ENCODE measurements at places on chromosomes 7 and 10.
A peak's percentile ranks its signal among the peaks of the same experiment; 100 is the strongest.

GRCh38 chr7:108079648-108080591 is 50.2 kb downstream of the LAMB4 start:
- DNase-seq: no peak

GRCh38 chr7:492714-493065 is 27.0 kb downstream of the PDGFA start:
- DNase-seq: no peak

GRCh38 chr10:69974551-69975155 is 78.0 kb upstream of the MACROH2A2 start:
- DNase-seq: no peak

DNA sequence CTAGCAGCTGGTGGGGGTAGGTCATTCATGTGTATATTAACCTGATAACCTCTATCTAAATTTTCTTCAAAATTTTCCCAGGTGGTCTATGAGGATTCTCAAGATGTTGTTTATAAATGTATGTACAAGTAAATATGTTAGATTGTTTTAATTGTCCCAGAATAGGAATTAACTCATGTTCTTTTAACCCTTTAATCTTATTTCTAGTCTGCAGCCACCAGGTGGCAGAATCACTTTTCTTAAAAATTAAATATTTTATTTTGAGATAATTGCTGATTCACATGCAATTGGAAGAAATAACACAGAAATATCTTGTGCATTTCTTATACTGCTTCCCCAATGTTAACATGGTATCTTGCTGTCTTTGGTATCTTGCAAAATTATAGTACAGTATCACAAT is 589.5 kb downstream of the ARL4A start:
- DNase-seq: no peak

DNA sequence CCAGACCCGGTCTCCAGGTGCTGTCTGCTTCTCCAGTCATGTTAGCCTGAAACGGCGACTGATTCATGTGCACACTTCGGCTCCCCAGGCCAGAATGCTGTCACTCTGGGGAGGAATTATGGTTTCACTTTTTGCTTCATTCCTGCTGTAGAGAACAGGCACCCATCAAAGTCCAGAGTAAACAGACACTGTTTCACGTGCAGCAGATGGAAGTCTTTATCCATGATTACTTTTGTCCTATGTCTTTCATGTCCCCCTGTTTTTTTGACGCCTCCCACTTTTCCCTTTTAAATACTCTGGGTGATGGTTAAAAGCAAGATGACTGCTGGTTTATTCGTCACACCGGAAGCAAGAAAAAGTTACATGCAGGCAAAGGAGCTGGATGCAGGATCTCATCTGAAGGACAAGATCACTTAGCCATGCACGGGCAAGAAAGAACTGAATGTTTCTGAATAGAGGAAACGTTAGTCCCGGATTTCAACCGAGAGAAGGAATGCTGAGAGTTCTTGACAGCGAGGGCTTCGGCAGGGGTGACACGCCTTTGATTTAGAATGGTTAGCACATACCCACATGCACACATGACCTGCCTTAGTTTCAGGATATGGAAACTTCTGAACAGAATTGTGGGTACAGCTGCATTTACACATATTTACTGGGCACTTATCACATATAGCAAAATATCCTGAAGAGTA is 250.0 kb upstream of the KLF6 start:
- no peak for DNase-seq

DNA sequence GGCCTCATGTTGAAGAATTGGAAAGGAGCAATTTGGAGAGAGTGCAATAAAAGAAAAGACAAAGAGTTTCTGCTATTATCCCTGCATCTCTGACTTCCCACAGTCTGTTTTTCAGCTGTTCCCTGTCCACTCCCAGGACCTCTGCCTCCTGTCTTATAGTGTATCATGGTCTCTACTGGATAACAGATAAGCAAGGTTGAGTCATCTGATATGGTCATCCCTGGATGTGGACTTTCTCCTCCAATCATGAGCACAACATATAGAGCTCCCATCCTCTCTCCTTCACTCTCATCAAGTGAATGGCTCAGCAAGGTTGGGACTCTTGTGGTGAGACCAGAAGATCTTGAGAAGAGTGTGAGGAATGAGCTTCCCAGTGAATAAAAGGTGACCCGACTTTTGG is 123.1 kb downstream of the PLCE1 start:
- DNase-seq: no peak

DNA sequence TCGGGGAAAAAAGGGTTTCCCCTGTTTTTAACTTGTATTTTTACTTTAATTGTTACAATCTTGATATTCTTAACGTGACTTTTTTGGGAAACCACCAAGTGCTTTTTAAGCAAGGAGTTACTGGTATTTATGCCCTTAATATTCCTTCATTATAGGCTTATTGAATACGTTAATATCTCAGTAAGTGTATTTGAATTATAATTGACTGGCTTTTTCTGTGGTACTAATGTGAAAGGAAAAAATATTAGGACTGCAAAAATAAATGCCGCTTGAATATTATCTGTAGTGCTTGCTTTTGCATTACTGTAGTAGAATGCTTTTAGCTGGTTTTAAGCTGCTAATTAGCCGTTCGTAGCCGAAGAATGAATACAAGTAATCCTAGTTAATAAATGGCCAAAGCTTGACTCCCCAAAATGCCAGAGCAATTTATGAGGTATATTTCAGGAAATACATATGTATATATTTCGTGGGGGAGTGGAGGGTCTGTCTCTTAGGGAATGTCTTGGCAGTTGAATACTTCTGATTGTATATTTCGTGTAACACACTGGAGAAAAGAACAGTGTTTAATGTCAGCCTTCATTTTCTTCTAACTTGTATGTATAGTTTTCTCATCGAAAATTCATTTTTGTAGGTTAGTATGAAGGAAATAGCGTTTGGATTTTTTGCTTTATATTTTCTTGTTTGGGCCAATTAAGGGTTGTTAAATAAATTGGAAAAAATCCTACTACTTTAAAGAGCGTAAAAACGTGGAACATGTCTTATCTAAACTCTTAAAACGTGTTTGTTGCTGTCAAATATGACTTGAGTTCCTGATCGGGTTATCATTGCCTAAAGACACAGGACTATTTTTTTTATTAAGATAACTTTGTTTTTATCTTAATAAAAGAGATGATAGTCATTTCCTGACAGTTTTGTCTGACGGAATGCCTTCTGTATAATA is 1.5 kb downstream of the PDCD4 start:
- DNase-seq: no peak

- no peak for DNase-seq
Measured at GRCh38 chr7:45515346-45515745, 58.8 kb upstream of the ADCY1 start.

GRCh38 chr10:62063795-62064472 is 162.4 kb downstream of the ARID5B start:
- no peak for DNase-seq

GRCh38 chr10:47243356-47243755 is 56.6 kb upstream of the GDF10 start:
- DNase-seq: no peak

GRCh38 chr10:4241724-4242345 is 456.8 kb upstream of the KLF6 start:
- peak; percentile 51 for DNase-seq

DNA sequence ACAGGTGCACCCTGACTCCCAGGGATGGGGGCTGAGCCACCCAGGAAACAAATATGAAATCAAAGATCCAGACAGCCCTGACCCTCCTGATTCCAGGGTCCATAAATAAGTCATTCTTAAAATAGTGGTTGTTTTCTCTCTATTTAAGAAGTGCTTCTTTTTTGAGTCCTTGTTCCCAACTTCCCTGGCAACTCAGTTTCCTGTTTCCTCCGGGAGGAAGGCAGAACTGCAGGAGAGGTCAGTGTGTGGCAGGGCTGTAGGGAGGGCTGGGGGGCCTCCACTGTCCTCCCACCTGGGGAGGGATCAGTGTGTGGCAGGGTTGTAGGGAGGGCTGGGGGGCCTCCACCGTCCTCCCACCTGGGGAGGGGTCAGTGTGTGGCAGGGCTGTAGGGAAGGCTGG is 88.7 kb upstream of the PDGFA start:
- no peak for DNase-seq

DNA sequence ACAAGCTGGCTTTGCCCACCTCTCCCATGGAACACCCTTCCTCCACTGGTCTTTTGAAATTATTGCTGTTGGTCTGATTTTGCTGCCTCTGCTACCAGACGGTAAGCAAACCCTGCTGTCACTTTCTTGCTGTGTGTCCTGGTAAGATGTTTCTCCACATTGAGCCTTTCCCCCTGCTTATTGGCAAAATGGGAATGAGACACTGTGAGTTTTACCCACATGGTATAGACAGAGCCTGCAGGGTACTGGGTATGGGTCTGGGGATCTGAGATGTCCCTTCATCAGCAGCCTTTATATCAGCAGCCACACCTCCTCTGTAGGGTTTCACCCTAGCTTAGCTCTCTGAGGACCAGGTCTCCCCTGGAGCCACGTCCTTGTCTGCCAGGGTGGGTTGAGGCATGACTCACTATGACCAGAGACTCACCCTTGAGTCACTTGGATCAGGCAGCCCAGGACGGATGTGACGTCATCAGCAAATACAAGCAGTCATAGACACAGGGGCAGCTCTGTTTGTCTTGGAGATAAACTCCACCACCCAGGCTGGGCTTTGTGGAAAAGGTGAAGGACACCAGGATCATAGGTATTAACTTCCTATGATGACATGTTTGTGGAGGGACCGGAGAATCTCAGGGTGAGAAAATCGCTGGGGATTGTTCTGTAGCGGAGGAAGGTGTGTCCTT is 17.9 kb upstream of the BAIAP2L1 start:
- DNase-seq: peak; percentile 98

- peak; percentile 25 for DNase-seq
Measured at GRCh38 chr10:73159038-73159648, 8.7 kb downstream of the ECD start.

DNA sequence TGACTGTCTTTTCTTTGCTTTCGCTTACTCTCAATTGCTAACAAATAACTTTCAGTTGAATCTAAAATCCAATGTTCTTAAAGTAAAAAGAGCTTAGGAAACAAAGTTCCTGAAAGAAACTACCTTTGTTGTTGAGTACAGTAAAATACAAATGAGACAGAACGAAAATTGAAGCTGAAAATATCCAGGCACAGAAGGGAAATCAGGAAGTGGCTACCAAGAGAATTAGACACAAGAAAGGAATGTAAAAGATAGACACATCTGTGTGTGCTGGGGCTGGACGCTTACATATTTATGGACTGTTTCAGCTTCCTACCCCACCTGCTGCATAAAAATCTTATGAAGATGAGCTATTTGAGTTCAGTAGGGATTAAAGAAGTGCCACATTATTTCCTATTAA is 161.7 kb upstream of the PLXDC2 start:
- no peak for DNase-seq

GRCh38 chr7:23380961-23381360 is 81.8 kb downstream of the MALSU1 start:
- no peak for DNase-seq

DNA sequence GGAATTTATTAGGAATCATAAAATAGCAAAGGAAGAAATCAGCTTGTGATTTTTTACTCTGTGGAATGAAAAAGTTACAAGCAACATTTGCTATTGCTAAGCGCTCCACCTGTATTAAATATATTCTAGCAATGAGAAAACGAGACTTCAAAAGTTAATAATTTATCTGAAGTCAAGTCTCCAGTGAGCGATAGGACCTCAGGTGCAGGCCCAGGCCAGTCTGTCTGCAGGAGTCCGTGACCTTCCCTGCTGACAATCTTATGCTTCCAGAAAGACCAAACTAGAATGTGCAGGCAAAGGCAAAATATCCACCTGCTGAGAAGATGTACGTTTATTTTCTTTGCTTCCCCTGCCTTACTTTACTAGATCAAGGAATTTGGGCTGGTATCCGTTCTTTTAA is 22.7 kb downstream of the MRC1 start:
- DNase-seq: no peak

DNA sequence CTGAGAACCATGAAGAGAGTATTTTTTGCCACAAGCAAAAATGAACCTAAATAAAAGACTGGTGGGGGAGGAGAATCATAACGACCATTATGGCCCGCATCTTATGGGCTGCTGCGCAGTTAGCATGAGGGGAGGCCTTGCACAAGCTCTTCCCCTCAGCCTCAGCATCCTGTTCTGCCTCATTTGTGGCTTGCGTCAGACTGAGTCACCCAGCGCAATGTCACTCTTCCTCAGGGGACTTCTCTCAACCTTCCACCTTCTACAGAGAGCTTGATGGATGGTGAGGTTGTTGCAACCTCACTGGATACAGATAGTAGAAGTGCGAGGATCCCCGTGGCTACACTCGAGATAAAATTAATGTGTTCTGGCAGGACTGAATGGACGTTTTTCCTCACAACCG is 16.8 kb upstream of the GPR15LG start:
- peak; percentile 25 for DNase-seq

- no peak for DNase-seq
Measured at GRCh38 chr10:70874061-70874460, 14.3 kb downstream of the PCBD1 start.

- DNase-seq: no peak
Measured at GRCh38 chr10:113183573-113183972, 233.5 kb downstream of the TCF7L2 start.

- DNase-seq: no peak
Measured at GRCh38 chr10:18880530-18880929, 168.1 kb upstream of the MALRD1 start.

- DNase-seq: no peak
Measured at GRCh38 chr7:25536851-25537250, 308.6 kb upstream of the NPVF start.

- no peak for DNase-seq
Measured at GRCh38 chr10:77825965-77826364, 100.6 kb downstream of the DLG5 start.

DNA sequence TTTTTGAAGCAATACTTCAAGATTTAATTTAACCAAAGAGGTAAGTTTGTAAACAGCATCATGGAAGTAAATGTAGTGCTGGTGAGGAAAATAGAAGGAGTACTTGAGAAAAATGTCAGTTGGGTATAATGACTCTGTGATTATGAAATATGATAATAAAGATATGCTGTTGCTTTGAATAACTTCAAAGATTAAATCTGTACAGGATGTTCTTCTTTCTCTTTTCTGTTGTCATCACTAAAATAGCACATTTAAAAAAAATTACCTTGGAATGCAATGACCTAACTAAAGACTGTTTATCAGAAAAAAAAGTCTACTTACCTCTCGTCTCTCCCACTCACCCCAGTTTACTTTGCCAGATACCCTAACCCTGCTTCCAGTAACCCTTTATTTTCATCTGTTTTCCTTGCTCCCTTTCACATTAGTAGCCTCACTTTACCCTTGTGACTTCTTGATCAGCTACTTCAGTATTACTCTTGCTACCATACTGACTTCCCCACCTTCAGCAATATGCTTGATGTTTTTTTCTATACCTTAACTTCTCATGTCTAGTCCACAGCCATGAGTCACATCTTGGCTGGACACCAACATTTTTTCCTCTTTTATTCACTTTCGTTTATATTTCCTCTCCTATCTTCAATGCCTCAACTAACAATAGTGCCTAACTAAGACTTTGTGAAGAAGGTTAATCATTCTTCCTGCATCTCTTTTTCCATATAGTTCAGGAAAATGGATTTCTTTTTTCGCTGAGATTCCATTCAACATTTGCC is 29.7 kb upstream of the TAS2R16 start:
- DNase-seq: no peak

- DNase-seq: no peak
Measured at GRCh38 chr10:91206837-91207474, 13.5 kb upstream of the PCGF5 start.

GRCh38 chr10:122746408-122746807 is 46.8 kb upstream of the C10orf120 start:
- DNase-seq: no peak

- no peak for DNase-seq
Measured at GRCh38 chr10:32687546-32687945, 241.6 kb downstream of the CCDC7 start.

Data from Panc1 (cell line).